Subcutaneous adipose tissue (tissue), 4 donors: ENCODE measurements at places on chromosomes 1 and 21. TPM values are rescaled to one million over a fixed set of nuclear protein-coding genes. Genes with fewer than 3 reads are reported as not detected.

Gene KRTAP19-3
- not detected for total RNA-seq

Gene OR2L3
- total RNA-seq, result not detected

Gene CLCN6
- 20.9 TPM for total RNA-seq

Gene SLC9C2
- total RNA-seq, result 0.34 TPM

Gene CFAP57
- total RNA-seq, result not detected

Gene NBPF6
- total RNA-seq, result not detected

Gene EFNA3
- 1.7 TPM for total RNA-seq
